ENCODE measurements at places on chromosomes 7 and 10.
A peak's percentile ranks its signal among the peaks of the same experiment; 100 is the strongest.

GRCh38 chr10:93894516-93895378 lies 969 bp downstream of the SLC35G1 start:
- DNase-seq = no peak

DNA sequence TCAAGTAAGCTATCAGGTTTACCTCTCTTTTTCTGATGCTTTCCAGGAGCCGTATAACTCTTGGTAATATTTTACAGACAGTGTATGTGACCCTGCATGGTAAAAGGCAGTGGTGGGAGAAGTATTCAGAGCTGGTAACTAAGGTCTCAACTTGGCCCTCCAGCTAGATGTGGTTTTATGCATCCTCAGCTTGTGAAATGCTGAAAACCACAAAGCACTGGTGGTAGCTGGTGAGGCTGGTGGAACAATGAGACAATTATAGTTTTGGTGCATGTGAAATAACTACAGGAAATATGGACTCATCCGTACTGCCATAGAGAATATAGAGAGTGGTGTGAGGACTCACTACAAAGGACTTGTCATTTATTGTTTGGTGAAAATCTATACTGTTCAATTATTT lies 383.0 kb upstream of the PCDH15 start:
- no peak for DNase-seq

DNA sequence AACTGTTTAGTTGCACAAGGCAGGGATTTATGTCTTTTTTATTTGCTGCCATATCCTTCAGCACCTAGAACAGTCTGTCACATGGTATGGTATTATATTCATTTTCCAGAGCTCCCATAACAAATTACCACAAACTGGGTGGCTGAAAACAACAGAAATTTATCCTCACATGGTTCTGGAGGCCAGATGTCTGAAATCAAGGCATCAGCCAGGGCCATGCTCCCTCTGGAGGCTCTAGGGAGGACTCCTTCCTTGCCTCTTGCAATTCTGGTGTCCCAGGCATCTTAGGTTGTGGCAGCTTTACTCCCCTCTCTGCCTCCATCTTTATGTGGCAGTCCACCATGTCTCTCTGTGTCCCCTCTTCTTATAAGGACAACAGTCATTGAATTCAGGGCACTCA lies 43.1 kb downstream of the MET start:
- DNase-seq = no peak

GRCh38 chr10:44888886-44889285 lies 22.3 kb upstream of the TMEM72 start:
- no peak for DNase-seq

DNA sequence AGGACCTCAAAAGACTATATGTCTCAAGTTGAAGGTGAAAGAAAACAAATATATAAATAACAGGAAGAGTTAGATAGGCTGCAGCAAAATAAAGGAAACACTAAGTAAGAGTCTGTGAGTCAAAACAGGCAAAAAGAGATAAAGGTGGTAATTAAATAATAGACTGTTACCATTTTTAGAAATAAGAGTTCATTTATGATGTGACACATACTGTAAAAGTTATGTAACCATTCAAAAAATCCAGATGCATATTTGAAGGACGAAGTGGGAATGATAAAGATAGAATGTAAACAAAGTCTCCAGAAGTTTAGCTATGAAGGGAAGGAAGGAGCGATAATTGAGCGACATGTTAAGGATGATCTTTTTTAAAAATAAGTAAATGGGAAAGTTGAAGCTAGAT lies 50.5 kb downstream of the HECTD2 start:
- no peak for DNase-seq

- no peak for DNase-seq
These were observed 72.1 kb downstream of the HTR7 start for GRCh38 chr10:90785782-90786181.

- DNase-seq = no peak
These were observed 159.8 kb downstream of the WDR37 start for GRCh38 chr10:1215862-1216573.

DNA sequence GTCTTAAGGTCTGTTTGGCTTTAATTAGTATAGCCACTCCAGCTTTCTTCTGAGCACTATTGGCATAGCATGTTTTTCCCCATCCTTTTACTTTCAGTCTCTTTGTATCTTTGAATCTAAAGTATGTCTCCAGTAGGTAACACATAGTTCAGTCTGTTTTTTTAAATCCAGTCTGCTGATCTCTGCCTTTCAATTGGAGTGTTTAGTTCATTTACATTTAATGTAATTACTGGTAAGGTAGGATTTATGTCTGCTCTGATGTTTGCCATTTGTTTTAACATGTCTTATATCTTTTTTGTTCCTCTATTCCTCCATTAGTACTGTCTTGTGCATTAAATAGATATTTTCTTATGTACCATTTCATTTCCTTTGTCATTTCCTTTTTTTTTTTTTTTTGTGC lies 72.5 kb downstream of the EXOC6 start:
- DNase-seq = no peak

GRCh38 chr10:17782921-17783665 lies 26.1 kb upstream of the MRC1 start:
- no peak for DNase-seq

GRCh38 chr10:103042129-103042528 lies 124.0 kb downstream of the CNNM2 start:
- DNase-seq = no peak

DNA sequence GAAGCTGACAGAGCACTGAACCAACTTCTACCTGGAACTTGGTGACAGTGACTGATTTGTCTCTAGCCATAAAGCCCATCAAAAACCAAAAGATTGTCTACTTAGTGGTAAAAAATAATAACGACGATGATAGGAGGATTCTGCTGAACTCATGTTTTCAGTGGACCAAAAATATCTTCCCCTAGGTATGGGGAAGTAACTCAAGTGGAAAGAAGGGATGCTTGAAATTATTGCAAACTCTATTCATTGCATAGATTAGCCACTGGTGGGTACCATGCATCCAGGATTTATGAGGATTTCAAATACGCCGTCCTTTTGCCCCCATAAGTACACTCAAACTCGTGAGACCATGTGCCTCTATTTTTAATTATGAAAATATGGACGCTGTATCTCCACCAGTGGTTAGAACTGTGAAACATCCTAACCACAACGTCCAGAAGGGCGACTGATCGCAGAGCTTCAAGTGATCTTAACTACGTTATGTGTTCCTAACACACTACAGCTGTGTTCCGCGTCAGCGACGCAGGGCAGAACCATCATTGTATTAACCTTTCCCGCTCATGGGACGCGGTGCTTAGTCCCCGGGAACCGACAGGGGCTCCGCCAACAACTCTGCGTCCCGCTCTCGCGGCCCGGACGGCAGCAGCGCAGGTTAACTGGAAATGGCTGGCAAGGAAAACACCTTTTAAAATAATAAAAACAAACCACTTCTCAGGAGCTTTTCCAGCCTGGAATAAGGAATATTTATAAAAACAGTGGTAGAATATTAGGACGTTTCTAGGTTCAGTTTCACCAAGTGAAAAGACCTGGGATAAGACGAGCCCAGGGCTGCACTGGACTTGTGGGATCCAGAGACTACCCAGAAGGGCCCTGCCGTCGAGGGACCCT lies 776 bp downstream of the PEX1 start:
- DNase-seq = peak; percentile 30

DNA sequence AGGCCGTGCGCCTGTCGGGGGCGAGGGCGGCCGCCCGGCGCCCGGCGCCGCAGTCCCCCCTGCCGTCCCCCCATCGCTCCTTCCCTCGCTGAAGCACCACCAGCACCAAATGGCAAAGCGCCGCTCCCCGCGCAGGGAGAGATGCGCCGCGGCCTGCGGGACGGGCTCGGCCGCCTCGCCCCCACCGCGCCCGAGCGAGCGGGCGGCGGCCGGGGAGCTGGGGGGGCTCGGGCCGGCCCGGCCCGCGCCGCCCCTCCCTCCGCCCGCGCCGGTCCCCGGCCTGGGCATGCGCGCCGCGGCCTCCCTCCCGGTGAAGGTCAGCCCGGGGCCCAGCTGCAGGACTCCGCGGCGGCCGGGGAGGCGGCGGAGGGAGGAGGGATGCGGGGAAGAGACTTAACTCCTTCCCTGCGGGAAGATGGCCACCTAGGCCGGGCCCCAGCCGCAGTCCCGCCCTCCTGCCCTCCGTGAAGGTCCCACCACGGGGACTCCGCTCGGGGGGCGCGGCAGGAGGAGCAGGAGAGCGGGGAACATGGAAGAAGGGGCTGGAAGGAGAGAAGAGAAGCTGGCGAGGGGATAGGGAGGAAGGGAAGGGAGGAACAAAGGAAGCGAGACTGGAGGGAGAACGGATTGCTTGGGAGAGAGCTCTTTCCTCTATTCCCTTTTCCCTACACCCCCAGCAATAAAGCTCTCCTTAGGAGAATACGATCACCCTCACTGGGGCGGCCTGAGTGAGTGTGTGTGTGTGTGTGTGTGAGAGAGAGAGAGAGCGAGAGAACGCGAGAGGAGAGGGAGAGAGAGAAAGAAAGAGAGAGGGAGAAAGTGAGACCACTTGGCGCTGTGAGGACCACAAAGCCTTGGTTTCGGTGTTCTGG lies 3.4 kb upstream of the SMARCD3 start:
- no peak for DNase-seq

DNA sequence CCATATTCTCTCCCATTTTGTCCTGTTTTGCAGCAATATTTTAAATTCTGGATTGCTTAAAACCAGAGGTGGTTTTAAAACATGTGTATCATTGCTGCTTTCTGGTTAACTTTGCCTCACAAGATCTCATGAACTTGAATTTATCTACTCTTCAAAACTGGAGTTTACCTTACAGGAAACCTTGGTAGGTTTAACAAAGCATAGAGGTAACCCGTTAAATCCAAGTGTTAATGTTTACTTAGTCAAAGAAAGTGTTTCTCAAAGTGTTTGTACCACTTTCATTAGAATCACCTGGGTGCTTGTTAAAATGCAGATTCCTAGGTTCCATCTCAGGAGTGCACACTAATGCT lies 44.0 kb upstream of the VDAC2 start:
- no peak for DNase-seq

GRCh38 chr7:131011432-131011742 lies 277.4 kb upstream of the KLF14 start:
- no peak for DNase-seq

DNA sequence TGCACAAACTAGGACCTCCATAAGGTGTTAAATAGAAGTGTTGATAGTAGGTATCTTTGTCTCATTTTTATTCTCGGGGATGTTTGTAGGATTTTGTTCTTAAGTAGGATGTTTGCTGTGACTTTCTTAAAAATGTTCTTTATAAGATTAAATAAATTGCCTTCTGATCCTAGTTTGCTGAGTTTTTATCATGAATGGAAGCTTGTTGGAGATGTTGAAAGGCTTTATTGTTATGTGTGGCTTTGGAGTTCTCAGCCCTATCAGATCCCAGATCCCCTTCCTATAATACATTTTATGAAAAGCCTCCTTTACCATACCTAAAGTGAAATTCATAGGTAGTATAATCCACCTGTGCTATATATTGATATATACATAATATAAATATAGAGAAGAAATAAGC lies 40.1 kb downstream of the NHLRC2 start:
- no peak for DNase-seq

- DNase-seq = no peak
These were observed 20.0 kb downstream of the LAMB1 start for GRCh38 chr7:107982918-107983389.

DNA sequence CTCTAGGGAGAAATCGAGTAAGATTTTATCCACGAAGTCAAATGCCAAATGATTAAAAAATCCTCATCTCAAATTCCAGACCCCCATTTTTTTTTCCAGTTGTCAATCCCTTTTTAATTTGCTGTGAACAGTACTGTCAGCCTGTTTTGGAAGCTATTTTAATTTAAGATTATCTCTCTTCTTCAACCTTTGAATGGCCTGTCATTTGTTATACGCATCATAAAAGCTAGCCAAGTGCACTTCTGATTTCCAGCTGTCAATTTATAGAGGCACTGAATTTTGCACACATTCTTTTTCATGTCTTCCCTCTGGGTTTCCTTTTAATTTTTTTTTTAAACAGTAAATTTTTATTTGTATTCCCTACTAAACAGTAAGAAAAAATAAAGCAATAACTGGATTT lies 336.4 kb upstream of the HGF start:
- no peak for DNase-seq

GRCh38 chr10:11046776-11047160 lies 29.1 kb downstream of the CELF2 start:
- no peak for DNase-seq

- no peak for DNase-seq
These were observed 1.7 kb upstream of the MYO1G start for GRCh38 chr7:44980393-44981034.

- DNase-seq = no peak
These were observed 151.6 kb downstream of the CACNA2D1 start for GRCh38 chr7:82291931-82292330.

DNA sequence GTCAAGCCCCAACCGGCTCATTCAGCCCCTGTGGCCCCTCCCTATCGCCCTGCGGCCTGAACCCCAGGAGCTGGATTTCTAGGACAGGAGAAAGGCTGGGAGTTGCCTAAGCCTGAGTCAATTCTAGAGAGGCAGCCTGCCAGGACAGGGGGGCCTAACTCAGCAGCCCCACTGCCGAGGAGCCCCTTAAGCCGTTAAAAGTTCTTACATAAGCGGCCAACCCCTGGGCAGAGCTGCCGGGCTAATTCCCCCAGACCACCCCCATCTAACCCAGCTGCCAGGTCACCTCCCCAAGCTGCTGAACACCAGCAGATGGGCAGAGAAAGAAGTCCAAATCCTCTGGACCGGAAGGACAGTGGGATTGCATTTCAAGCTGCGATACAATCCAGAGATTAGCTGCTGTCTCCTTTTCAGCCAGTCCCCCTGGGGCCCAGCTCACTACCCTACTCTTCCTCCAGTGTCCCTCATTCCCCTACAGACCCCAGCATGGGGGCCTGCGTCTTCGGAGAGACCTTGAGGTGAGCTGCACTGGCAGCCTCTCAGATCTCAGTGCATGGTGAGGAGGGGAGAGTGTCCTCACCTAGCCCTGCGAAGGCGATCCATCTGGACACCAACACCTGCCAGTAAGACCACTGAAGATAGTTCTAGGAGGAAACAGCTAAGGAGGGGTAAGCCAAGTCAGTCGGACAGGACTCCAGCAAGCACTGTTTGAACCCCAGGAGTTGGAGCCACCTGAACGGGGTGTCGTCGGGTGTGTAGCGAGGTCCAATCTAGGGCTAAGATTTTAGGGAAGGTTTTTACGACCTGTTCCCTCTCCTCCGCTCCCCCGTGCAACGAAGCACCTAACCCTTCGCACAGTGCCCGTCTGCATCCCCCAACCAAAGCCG lies 830 bp downstream of the IMPDH1 start:
- DNase-seq = no peak

- DNase-seq = no peak
These were observed 73.1 kb downstream of the HTR7 start for GRCh38 chr10:90784771-90785170.

- no peak for DNase-seq
These were observed 259.4 kb upstream of the SORCS1 start for GRCh38 chr10:107423903-107424302.

GRCh38 chr7:133783276-133783675 lies 343.9 kb upstream of the LRGUK start:
- DNase-seq = no peak

DNA sequence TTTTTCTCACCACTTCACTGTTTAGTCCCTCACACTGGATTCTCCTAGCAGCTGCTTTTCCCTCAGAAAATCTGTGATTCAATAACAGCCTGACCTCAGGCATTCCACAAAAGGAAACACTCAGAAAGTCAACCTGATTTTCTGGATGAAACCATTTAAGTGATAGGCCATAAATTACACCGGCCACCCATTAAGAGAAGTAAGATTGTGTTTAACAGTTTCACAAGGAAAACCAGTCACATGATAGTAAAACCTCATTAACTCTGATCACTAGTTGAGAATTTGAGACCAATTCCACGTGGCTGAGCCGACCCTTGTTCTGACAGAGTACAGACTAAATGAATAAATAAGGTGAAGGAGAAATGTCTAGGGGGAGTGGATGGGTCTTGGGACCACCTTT lies 7.7 kb downstream of the GRM8 start:
- DNase-seq = no peak

- peak; percentile 10 for DNase-seq
These were observed 48.7 kb downstream of the GPR141 start for GRCh38 chr7:37732253-37732652.
